Right atrium auricular region (tissue), 2 donors: ENCODE measurements at places on chromosomes 1 and 21. TPM values are rescaled to one million over a fixed set of nuclear protein-coding genes. Genes with fewer than 3 reads are reported as not detected.

DNA sequence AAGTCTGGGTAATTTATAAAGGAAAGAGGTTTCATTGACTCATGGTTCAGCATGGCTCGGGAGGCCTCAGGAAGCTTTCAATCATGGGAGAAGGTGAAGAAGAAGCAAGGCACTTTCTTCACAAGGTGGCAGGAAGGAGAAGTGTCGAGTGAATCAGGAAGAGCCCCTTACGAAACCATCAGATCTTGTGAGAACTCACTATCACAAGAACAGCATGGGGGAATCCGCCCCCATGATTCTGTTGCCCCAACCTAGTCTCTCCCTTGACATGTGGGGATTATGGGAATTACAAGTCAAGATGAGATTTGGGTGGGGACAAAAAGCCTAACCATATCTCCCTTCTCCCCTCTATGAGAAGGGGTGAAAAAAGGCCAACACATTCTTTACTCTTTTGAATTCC lies 11.2 kb upstream of the IVNS1ABP start:
- DNase-seq: no peak

Gene CELSR2
- 20.2 TPM for total RNA-seq

DNA sequence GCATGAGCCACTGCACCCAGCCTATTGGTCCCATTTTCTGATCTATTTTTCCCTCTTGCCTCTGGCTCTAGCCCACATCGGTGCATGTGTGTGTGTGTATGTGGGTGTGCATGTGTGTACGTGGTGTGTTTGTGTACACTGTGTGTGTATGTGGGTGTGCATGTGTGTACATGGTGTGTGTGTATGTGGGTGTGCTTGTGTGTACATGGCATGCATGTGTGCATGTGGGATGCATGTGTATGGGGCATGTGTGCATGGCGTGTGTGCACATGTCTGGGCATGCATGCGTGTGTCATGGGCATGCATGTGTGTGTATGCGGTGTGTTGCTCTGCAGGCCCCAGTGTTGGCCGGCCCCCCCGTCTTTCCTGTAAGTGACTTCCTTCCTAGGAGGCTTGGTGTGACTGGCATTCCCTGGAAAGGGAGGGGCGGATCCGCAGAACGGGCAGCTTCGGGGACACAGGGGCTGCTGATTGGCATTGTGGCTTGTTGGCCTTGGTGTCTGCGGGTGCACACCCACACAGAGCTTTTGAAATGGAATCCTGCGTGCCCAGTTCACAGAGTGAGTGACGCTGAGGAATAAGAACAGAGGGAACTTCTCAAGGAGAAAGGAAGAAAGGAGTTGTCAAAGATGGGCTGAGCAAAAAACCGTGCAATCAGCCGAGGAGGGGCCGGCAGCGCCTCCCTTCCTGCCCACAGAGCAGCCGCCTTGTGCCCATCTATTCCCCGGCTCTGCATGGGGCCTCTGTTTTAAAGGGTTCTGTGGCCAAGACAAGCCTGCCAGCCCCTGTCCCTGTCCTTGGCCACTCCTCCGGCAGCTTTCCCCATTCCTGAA lies 8.0 kb downstream of the PDXK start:
- DNase-seq: no peak

DNA sequence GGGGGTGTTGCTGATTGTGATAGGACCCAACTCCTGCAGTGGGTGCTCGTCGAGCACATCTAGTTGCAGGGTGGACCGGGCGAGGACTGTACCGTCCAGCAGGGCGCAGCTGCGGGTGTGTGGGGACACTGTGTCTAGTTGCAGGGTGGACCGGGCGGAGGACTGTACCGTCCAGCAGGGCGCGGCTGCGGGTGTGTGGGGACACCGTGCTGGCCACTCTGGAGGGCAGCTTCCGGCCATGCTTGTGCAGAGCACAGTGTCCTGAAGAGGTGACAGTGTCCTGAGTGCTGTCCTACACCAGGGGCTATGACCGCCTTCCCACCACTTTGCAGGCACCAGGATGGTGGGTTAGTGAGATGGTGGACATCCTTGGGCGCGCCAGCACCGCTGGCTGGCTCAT lies 4.6 kb upstream of the TRPM2 start:
- DNase-seq: no peak

- DNase-seq: no peak
Measured at GRCh38 chr1:220943319-220943996, 64.2 kb downstream of the HLX start.

- DNase-seq: no peak
Measured at GRCh38 chr1:109542657-109543056, 3.0 kb downstream of the GPR61 start.

Gene MMP23B
- total RNA-seq: 17.5 TPM

DNA sequence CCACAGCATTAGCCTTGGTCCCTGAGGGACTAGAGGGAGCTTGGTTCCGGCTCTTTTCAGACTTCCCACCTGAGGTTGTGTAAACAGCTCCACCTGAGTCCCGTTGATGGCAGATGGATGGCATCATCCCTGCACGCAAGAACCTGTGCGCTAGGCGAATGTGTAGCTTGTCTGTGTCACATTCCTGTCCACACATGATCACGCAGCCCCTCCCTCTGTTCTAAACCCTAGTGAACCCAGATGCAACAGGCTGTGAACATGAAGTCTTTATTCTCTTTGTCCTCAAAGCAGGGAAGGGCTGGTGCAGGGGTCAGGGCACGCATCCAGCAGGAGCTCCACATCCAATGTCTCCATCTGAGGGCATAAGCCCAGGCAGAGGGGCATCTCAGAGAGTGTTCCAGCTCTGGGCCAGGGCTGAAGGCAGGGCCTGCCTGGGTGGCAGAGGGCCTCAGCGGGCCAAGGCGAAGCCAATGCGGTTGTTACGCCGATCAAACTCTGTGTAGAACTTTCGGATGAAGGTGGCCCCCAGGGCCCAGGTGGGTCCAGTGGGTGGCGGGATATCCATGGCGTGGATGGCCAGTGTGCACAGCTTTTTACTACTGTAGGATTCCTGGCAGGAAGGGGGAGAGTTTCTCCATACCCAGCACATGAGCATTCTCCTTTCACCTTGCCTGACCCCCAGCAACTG lies 2.9 kb upstream of the ETNK2 start:
- DNase-seq: no peak

GRCh38 chr1:28370239-28371009 lies 884 bp downstream of the PHACTR4 start:
- no peak for DNase-seq

- DNase-seq: no peak
Measured at GRCh38 chr21:20701235-20701634, 297.0 kb upstream of the NCAM2 start.

DNA sequence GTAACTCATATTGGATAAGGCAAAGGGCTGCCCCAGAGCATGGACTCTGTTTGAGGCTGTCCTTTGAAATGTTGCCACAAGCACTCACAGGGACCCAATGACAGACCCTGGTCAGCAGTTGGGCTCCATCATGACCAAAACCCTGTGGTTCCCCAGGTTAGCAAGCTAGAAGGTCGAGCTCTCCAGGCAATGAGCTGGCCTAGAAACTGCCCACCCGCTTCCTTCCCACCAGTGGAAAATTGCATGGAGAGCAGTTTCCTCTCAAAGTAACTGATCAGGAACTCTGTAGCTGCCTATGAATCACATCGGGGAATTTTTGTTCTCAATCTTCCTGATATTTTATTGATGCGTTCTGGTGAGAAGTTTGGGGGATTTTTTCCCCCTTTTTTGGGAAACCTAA lies 52.8 kb downstream of the FHAD1 start:
- no peak for DNase-seq

GRCh38 chr21:15564907-15565306 lies 164.9 kb upstream of the USP25 start:
- DNase-seq: no peak
